ENCODE measurements at places on chromosomes 4 and X.

GRCh38 chr4:104743215-104743653 lies 248.5 kb upstream of the CXXC4 start:
- no peak for DNase-seq

GRCh38 chrX:13688384-13688957 lies 457 bp upstream of the RAB9A start:
- no peak for DNase-seq

DNA sequence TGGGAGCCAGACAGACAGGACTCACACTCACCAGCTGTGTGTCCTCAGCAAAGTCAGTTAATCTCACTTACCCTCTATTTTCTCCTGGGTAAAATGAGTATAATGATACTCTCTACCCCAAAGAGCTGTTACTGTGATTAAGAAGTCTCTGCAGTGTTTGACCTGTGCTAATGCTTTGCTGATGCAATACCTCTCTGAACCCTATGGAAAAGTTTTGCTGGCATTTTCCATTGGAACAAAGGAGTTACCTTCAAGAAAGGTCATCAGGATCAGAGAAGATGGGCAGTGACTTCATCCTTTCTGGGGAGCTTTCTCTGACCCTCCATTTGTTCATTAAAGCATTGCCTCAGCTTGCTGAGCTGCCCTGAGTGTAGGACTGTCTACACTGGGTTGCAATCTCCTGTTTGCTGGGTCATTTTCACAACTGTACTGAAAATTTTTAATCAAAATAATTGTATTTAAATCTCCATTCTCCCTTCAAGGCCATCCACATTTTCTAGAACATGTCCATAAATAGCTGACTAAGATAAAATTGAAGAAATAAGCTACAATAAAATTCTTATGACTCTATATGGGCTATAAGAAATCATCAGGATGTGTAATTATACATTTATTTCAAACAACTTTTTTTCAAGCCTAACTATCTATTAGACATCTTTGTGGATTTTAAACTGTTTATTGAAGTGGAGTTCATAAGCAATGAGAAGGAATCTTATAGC lies 272.8 kb upstream of the CPEB2 start:
- DNase-seq: no peak

DNA sequence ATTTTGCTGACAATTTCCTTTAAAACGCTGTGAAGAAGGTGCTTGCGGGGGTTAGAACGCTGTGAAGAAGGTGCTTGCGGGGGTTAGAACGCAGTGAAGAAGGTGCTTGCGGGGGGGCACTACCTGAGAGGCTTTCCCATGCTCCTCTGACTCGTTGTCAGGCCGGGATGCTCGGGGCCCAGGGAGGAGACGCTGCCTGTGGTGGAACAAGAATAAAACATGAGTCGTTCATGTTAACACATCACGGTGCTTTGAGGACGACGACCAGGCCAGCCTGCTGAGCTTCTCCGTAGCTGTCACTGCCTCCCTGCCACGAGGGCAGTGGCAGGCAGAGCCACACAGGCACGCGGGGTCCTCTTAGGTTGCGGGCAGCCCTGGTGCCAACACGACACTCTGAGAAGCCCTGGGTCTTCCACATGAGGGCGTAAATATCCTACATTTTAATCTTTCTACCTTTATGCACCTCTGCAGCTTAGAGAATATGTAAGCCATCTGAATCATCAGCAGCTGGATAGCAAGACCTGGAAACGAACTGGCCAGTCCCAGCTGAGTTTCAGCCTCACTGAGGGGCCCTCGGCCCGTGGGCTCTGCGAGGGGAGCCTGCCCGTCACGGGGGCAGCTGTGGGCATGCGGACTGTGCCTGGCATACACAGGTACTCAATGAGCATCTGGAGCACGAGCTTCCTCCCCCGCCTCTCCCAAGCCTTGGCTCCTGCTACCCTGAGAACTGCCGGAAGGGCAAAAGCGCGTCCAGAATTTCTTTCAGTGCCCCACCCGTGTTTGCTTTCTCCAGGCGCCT lies 47.0 kb downstream of the FGFRL1 start:
- DNase-seq: no peak

DNA sequence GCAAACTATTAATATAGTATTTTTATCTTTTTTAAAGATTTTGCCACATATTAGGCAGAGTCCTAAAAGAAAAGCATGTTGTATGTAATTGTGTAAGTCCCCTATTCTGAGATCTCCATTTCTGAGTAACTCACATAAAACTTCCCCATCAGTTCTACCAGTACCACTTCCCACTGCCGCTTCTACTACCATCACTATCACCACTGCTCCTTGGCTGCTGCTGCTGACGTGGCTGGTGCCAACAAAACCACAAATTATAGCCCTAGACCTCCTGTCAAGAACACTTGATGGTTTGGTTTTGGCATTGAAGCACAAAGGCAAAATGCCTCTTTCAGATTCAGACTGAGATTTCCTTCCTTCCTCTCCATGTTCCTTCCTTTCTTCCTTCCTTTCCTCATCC lies 106.4 kb downstream of the MMRN1 start:
- DNase-seq: no peak

GRCh38 chrX:50442426-50443116 lies 28.1 kb downstream of the DGKK start:
- DNase-seq: no peak

DNA sequence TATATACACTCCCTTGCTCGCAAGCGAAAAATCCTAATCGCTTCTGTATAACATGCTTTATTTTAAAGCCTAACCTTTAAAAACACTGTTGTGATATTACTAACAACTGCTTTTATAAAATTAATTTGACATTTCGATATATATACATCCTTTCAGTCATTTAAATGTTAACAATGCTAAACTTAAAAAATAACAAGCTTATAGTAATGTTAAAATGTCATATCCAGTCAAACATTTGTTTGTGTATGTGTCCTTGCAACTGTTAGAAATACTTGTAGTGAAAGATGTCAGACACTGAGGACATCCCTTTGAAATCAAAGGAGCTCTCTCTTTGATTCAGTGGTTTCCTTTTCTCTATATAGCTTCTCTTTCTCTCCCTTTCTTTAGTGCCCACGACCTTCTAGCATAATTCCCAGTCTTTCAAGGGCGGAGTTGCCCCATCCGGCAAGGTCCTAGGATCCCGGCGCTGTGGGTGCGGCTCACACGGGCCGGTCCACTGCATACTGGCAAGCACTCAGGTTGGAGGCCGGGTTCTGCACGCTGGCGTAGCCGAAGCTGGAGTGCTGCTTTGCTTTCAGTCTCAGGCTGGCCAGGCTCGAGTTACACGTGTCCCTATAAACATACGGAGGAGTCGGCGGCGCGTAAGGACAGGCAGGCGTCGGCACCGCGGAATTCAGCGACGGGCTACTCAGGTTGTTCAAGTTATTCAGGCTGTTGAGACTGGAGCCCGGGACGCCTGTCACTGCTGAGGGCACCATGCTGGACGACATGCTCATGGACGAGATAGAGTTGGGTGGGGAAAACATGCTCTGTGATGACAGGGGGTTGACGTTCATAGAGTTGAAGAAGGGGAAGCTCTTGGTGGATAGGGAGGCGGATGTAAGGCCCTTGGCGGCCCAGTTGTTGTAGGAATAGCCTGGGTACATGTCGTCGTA lies 5.0 kb downstream of the PITX2 start:
- DNase-seq: no peak

DNA sequence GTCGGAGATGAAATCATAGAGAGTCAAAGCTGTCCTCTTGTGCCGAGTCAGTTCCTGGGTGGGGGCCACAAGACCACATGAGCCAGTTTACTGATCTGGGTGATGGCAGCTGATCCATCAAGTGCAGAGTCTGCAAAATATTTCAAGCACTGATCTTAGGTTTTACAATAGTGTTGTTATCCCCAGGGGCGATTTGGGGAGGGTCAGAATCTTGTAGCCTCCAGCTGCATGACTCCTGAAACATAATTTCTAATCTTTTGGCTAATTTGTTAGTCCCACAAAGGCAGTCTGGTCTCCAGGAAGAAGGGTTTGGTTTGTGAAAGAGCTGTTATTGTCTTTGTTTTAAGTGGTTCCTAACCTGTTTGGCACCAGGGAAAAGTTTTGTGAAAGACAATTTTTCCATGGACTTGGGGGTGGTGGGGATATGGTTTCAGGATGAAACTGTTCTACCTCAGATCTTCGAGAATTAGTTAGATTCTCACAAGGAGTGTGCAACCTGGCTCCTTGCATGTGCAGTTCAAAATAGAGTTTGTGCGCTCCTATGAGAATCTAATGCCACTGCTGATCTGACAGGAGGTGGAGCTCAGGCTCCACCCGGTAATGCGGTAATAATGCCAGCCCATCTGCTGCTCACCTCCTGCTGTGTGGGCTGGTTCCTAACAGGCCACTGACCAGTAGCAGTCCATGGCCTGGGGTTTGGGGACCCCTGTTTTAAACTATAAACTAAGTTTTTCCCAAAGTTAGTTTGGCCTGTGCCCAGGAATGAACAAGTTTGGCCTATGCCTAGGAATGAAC lies 29.2 kb downstream of the METAP1 start:
- DNase-seq: no peak

- peak; percentile 42 for DNase-seq
These were observed 192.9 kb downstream of the ARHGAP10 start for GRCh38 chr4:147924604-147925412.

GRCh38 chr4:127284236-127284635 lies 348.5 kb upstream of the INTU start:
- DNase-seq: peak; percentile 13

DNA sequence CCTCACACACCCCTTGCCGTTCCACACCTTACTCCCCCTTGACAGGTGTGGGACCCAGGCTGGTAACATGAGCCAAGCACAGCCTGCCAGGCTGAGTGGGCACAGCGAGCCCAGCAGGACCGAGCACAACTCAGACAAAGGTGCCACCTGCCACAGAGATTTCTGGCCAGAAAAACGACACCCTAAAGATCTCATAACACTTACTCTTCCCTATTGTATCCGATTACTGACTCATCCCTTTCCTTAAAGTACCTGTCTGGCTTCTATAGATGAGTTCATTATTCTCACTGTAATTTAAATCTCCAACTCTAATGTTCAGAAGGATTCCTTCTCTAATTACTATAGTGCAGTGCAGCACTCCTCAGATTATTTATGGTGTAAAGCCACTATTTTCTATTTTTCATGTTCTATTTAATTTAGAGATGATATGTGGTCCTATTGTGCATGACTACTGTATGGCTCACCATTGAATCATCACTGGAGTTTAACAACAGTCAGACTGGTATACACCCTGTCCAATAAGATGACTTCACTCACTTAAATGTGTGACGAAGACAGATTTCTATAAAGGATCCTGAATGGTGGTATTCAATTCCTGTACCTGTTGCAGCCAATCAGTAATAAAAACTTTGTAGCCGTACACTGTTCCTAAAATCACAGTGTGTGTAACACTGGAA lies 7.6 kb upstream of the SYTL5 start:
- no peak for DNase-seq

DNA sequence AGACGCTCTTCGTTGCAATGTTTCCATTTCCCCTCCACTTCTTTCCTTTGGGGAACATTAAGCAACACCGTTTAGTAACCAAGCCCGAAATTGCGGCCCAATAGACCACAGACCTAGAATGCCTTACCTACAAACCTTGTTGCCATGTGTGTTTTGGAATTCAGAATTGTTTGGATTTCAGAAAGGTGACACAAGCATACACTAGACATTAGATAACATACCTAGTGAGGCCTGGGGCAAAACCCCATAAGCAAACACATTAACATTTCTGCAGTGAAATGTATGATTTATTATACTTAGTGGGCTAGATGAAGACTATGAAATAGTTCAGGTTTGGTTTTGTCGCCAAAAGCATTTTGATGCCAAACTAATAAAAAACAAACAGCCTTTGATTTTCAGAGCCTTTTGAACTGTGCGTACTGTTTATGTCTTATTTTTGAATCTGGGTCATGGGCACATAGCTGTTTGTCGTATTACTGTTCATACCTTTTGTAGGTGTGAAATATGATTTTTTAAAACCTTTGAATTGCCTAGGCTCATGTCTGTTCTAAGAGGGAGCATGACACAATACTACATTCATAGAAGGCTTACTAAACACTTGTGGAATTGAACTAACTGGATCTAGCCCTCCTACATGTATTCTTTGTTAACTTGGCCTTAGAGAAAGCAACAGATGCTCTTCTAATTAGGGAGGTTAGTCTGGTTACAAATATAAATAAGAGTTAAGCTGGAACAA lies 88.6 kb upstream of the TMEM164 start:
- no peak for DNase-seq

GRCh38 chr4:102500352-102500695 lies 835 bp upstream of the NFKB1 start:
- DNase-seq: peak; percentile 10

DNA sequence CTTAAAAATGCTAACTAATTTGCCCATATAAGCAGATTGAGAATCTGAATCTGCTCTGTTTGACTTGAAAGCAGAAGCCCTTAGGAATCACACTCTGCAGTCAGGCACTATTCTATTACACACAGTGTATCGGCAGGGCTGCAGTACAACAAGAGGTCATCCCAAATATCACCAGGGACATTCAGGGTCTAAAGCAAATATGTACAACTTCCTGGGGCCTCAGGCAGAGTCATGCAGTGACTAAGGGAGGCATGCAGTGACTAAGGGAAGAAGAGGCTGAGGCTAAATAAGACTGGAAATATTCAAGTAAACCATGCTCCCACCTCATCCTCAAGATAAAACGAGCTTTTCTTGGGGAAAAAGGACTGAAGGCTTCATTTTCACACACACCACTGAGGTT lies 20.9 kb downstream of the MAPK10 start:
- DNase-seq: peak; percentile 79

DNA sequence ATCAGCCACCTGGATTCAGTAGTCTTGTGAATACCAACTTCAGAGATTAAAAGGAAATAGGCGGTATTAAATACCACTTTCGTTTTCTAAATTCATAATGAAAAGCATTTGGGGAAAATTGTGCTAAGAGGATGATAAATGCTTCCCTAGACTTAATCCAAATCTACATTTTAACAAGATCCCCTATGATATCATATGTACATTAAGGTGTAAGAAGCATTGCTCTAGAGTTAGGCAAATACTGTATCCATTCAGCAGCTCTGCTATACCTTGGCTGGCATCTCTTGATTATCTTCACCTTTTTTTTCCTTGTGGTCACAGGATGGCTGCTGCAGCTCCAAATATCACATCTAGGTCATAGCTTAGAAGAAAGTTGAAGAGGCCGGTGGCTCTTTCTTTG lies 40.6 kb upstream of the PHEX start:
- no peak for DNase-seq

GRCh38 chrX:93580634-93581033 lies 92.7 kb downstream of the NAP1L3 start:
- DNase-seq: no peak

Measured in GM03348 (cell line).